ENCODE measurements at places on chromosomes 3 and 15.

DNA sequence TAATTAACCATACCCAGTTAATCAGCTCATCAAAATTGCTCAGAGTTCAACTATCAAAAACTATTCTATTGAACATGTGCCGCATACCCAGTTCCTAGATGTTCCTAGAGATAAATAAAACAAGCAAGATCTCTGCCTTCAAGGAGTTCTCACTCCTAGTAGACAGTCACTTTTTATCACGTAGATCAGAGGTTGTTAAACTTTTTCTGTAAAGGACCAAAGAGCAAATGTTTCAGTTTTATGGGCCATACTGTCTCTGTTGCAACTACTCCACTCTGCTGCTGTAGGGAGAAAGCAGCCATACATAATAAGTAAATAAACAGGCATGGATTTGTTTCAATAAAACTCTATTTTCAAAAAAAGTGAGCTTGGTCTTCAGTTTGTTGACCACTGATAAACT is 7.9 kb downstream of the FBN1 start:
- DNase-seq: no peak

DNA sequence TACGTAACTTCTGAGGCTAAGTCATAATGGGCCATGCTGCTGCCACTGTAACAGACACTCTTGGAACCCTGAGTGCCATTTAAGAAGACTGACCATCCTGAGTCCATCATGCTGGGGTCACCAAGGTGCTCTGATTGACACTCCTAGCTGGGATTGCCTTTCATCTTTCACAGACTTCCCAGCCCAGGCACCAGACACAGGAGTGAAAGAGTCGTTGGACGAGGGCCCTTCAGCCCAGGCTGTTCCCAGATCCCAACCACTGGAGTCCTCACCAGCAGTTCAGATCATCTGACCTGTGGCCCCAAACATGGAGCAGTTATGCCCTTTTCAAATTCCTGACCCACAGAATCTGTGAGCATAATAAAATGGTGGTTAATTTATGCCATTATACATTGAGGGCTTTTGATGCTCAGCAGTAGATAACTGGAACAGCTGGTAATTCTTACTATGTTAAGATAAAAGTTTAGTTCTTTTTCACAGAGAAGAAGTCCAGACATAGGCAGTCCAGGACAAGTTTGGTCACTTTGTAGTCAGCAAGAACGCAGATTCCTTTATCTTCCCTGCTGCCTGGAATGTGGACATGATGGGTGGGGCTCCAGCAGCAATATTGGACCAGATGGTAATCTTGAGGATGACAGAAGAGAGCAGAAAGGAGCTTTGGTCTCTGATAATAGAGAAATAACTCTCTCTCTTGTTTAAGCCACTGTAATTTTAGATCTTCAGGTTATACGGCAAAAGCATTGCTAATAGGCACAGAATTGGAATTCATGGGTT is 7.3 kb upstream of the EHD4 start:
- DNase-seq: no peak

DNA sequence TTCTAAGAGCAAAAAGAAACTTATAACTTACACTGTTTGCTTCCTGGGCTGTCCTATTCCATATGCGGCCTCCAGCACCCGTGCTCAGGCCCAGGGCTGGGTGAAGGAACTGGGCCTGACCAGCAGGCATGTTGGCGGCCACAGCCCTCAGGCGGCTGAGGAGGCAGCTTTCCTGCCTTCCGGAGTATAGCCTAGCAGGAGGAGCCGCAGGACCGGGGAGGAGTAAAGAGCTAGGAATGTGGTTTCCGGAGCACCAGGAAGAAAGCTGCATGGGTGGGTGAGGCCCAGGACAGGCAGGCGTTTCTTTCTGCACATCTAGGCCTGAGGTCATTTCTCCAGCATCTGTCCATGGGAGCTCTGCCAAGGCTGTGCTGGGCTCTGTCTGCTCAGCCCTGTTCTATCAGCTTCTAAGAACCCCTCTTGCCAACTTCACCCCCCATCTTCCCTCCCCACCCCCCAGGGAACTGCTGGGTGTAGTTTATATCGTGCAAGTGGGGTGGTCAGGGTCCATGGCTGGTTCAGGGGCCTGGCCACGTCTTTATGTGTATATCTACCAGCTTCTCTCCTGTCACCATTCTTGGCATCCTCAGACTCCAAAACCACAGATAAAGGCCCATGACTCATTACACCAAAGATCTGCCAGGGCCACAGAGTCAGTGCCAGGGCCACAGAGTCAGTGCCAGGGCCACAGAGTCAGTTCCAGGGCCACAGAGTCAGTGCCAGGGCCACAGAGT is 7.8 kb upstream of the KIF7 start:
- no peak for DNase-seq

GRCh38 chr3:129060276-129061022 is at the start of gene GP9:
Gene GP9 (plus strand): TSS chr3:129060779. CDS start chr3:129061740, 961 bp downstream.
- DNase-seq: no peak

DNA sequence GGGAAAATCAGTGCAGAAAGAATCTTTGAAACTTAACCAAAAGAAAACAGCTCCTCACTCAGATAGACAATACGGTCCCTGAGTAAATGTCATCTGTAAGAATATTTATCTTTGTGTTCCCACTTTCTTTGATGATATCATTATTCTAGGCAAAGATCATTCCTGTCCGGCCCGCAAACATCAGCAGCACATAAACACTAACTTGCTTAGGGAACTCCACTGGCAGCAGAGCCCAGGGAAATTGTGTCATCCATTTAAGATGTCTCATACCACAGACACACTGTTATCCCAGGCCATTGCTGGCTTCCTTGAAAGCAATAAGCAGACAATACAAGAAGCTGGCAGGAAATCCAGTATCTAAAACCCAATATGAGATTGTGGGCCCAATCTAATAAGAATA is 20.1 kb upstream of the CD96 start:
- no peak for DNase-seq

DNA sequence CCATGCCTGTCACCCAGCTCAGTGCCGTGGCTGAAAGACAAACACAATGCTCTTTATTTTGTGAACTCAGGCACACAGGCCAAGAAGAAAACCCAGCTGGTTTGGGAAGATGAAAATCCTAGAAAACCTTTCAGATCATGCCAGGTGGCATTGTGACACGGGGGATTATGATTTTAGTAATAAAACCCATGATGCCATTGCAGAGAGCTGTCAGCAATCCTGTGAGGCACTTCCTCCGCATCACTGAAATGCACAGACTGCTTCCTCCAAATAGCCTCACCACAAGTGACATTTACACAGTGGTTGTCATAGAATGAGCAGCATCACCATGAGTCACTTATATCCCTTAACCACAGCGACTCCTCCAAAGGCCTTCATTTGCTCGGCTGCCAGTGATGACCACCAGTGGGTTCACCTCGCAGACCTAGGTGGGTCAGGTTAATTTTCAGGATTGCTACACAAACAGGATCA is 22.7 kb downstream of the ABHD6 start:
- no peak for DNase-seq

DNA sequence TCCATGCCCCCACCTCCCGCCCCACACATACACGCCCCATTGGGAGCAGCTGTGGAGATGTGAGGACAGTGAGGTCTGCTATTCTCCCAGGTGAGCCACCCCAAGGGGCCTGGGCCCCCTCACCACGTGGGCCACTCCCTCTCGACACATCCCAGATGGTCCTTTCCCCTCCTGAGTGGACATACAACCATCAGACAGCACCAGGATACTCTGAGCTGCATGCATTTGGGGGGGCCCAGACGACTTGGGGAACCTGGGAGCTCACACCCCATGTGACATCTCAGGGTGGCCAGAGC is 17.5 kb downstream of the FBLN2 start:
- DNase-seq: no peak

DNA sequence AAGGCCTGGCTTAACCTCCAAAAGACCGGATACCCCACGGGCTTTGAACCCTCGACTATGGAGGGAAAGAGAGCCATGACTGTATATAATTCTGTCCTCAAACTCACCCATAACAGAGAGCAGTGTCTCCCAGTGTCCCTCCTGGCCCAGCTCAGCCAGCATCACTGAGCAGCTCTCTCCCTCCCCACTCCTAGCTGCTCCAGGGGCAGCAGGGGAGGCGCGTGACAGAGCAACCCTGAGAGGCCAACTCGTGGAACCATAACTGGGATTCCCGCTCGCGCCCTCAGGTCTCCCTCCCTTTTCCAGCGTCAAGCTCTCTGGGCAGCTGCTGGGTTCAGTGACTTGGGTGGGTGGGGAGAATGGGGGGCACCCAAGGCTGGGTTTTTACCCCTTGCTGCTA is 561 bp upstream of the CPLX3 start:
- no peak for DNase-seq

DNA sequence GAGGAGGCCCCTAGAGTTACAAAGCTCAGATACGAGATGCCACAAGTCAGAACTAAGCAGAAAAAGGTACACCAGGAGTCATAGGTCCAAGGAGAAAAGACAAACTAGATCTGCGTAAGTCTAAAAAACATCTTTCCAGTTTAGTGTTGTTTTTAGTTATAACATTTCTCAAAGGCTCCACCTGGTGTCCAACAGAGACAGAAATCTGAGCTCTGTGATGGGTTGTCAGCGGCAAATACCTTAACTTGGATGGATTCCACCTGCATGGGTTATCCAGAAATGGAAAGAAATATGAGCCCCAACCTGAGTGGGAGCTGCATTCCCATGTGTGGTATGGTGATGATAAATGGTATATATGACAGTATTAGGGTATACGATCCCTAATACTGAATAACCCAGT is 238.6 kb upstream of the CHRM5 start:
- DNase-seq: no peak

GRCh38 chr15:93170329-93170728 is 81.3 kb upstream of the RGMA start:
- no peak for DNase-seq

DNA sequence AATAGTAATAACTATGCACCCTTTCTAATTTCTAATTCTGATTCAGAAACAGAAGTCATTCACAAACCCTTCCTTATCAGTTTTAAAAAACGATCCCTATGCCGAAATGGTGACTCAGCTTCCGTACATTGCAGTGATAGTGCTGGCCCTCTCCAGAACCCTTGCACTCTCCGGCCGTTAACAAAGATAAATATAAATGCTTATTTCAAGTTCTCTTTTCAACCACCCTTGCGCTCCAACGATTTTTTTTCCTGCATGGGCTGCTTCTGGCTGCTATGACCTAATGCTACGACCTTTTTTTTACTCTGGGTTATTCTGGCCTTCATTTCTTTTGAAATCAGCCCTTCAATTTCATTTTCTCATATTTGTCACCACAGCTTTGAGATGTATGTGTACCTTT is 646.2 kb downstream of the NTRK3 start:
- DNase-seq: no peak

DNA sequence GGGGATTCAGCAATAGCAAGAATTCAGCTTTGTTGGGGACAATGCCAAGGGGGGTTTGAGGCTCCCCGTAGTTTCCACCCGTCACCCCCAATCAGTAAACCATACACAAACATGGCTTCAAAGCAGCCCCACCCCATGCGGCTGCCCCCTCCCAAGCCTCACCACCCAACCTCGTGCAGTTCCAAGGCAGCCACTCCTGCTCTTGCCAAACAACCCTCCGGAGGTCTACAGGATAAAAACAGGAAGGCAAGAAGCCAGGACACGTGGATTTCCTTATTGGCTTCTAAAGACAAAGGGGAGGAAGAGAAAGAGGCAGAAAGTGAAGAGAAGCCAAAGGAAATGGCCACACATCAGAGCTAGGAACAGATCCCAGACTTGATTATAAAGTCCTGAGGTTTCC is 121.1 kb downstream of the SHQ1 start:
- DNase-seq: no peak

DNA sequence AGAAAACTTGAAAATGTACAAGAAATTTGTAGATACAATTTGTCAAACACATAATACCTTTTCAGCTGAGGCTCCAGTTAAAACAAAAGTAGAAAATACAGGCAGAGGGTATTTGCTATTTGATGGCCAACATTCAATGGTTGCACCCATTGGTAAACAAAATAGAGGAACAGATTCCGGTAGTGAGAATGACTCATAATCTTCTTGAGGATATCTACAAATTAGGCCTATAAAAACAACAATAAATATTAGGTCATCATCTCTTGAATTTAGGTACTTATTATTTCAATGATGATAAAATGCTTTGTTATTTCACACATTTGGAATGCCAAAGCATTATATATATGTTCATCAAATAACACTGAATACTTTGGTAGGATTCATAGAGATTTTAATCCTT is 53.4 kb downstream of the DENND4A start:
- DNase-seq: no peak

GRCh38 chr15:58594898-58595297 is 154.6 kb downstream of the ADAM10 start:
- DNase-seq: no peak
